NCI-H1105 (cell line): ENCODE measurements at places on chromosomes 6 and 20.

- no peak for DNase-seq
These were observed 9.9 kb upstream of the C6orf141 start for GRCh38 chr6:49540614-49541013.

DNA sequence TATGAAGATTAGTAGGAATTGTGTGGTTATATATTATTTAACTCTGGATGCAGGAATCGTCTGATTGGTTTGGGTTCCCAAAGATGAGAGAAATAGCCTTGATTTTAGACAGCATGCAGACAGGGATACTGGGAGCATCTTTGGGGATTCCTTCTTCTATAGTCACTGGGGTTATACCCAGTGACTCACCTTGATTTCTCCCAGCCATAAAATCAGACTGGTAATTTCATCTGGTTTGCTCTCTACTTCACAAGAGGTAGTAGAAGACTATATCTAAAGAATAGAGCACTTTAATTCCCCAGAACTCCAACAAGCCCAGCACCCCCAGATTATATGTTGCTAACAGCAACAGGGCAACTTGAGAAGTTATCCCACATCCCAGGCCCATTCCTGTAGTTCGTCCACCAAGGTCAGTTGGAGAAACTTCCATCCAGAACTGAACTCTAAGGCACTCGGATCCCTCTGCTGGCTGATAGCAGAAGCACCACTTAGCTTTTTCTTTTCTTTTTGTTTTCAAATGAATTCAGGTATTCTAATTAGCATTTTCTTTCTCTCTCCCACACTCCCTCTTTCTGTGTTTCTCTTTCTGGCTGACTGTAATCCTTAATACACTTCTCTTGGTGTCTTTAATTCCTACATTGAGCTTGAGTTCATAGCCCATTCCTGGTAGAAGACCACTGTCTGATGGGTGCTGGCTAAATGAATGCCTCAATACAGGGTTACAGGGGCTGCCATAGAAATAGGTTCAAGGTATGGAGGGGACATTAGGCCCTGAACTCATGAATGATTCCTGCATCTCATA is 20.4 kb upstream of the EFHC1 start:
- peak; percentile 18 for DNase-seq

GRCh38 chr20:10463622-10464021 is 28.5 kb downstream of the SLX4IP start:
- no peak for DNase-seq

DNA sequence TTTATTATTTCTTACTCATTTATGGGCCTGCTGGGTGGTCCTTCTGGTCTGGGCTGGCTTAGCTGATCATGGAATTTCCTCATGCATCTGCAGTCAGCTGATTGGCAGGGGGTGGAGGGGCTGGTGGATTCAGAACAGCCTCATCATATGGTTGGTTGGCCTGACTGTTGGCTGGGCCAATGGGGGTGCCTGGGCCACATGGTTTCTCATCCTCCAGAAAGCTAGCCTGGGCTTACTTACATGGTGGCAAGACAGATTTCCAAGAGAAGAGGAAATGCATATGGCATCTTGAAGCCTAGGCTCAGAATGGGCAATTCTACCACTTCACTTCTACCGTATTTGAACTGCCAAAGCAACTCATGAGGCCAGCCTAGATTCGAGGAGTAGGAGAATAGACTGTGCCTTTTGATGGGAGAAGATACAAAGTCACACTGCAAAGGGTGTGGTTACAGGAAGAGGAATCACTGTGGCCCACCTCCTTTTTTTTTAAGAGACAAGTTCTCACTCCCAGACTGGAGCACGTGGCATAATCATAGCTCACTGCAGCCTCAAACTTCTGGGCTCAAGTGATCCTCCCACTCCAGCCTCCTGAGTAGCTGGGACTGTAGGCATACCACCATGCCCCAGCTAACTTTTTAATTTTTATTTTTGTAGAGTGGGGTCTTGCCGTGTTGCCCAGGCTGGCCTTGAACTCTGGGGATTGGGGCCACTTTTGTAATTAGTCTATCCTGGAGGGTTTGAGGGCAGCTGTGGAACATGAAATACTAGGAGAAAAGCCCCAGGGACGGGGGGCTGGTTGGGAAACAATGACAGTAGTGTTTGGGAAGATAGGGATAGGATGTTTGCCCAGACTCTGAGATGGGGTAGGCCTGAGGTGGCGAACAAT is 47.6 kb upstream of the RNF24 start:
- no peak for DNase-seq

DNA sequence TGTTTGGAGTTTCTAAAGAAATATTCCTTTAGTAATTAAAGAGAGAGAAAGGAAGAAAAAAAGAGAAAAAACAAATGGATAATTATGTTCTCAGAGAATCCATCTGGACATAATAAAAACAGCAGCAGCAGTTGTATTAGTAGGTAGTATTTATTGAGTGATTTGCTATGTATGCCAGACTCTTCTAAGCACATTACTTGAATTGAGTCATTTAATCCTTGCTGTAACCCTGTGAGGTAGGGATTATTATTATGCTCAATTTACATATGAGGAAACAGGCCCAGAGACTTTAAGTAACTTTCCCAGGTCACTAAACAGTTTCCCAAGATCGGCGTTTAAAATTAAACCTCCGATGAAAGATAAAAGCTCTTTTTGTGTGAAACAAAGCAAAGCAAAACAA is 238.8 kb downstream of the TSHZ2 start:
- DNase-seq = no peak

- no peak for DNase-seq
These were observed 36.8 kb upstream of the L3MBTL3 start for GRCh38 chr6:129981598-129981997.

DNA sequence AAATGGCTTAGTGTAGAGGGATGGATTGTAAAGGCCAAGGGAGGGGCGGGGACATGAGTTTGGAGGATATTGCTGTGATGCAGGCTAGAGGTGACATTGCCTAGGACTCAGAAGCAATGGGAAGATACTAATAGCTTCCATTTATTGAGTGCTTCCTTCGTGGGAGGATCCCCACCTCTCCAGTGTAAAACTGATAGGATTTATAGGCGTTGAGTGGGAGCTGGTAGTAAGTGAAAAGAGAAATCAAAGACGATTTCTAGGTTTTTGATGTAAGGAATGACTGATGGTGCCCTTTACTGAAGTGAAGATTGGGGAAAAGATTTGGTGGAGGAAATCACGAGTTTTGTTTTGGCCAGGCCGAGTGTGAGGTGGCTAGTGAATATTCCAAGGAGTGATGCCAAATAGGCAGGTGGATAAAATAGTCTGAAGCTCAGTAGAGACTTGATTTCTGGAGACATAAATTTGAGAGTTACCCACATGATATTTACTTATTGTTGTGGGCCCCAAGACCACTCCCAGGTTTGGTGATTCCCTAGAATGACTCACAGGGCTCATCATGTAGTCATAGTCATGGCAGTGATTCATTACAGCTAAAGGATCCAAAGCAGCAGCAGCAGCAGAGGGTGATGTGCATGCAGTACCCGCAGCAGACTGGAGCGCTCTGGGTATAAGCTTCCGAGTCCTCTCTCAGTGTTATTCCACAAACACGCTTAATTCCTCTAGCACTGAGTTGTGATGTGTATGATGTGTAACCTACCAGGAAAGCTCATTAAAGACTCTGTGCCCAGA is 10.2 kb downstream of the RPRD1B start:
- no peak for DNase-seq

GRCh38 chr6:5359417-5359816 is 98.1 kb downstream of the FARS2 start:
- DNase-seq = peak; percentile 93

DNA sequence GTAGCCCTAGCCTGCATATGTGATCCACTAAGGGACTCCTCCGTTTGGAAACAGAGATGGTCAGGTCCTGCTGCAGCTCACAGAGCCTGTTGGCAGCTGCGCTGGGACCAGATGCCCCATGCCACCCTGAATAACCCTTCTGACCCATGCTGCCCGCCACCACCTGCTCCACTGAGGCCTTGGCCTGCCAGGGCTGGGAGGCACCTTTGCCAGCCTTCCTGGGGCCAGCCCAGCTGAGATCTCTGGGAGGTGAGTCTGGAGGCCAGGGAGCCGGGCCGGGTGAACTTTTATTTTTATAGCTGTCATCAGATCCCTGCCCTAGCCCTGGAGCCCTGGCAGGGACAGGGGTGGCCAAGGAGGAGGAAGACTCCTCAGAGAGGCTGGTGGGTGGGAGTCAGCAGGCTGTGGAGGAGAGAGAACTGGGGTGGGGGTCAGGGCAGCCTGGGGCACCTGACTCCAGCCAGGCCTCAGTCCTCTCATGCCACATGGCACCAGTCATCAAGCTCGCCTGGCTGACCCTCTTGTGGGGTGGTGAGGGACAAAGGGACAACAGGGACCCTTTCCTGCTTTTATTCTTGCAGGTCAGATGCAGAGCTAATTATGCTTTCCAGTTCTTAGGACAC is 10.0 kb downstream of the CEBPB start:
- no peak for DNase-seq

- DNase-seq = peak; percentile 13
These were observed 32.7 kb downstream of the LYRM2 start for GRCh38 chr6:89605861-89606260.

GRCh38 chr6:100998111-100998510 is 117.0 kb upstream of the ASCC3 start:
- DNase-seq = no peak
